ENCODE measurements at places on chromosomes 1 and 21. TPM values are rescaled to one million over a fixed set of nuclear protein-coding genes. Genes with fewer than 3 reads are reported as not detected.
A peak's percentile ranks its signal among the peaks of the same experiment; 100 is the strongest.

- no peak overlapping the region for H3K27ac ChIP-seq
- H3K4me3 ChIP-seq = no peak overlapping the region
- no peaks in the 10 kb centered on the region for H3K36me3 ChIP-seq
- no peaks in the 10 kb centered on the region for H3K4me1 ChIP-seq
- peaks cover 5% of the 10 kb centered on the region for H3K27me3 ChIP-seq
These were observed 14.9 kb downstream of the TTC34 start for GRCh38 chr1:2786329-2787162.

BCL2L15 gene
- 186 TPM for polyA plus RNA-seq

SEMA6C gene
- 140 TPM for polyA plus RNA-seq

GRCh38 chr1:108817811-108818210, 39.1 kb downstream of the AKNAD1 start:
- H3K27me3 ChIP-seq = no peaks in the 10 kb centered on the region
- no peaks in the 10 kb centered on the region for H3K36me3 ChIP-seq
- no peak overlapping the region for H3K27ac ChIP-seq
- DNase-seq = no peak
- H3K4me3 ChIP-seq = no peak overlapping the region
- no peaks in the 10 kb centered on the region for H3K4me1 ChIP-seq

GRCh38 chr1:150807249-150808023, 624 bp downstream of the CTSK start:
- no peak overlapping the region for H3K4me3 ChIP-seq
- H3K27me3 ChIP-seq = no peaks in the 10 kb centered on the region
- H3K4me1 ChIP-seq = peaks cover 4% of the 10 kb centered on the region
- peaks cover 8% of the 10 kb centered on the region for H3K36me3 ChIP-seq
- H3K27ac ChIP-seq = peak overlapping the region; percentile 5

SELE gene
- polyA plus RNA-seq = 3.1 TPM

- H3K4me1 ChIP-seq = peaks cover 2% of the 10 kb centered on the region
- no peaks in the 10 kb centered on the region for H3K27me3 ChIP-seq
- no peak overlapping the region for H3K27ac ChIP-seq
- H3K36me3 ChIP-seq = no peaks in the 10 kb centered on the region
These were observed 41.2 kb upstream of the IFNLR1 start for GRCh38 chr1:24228311-24228710.

DNA sequence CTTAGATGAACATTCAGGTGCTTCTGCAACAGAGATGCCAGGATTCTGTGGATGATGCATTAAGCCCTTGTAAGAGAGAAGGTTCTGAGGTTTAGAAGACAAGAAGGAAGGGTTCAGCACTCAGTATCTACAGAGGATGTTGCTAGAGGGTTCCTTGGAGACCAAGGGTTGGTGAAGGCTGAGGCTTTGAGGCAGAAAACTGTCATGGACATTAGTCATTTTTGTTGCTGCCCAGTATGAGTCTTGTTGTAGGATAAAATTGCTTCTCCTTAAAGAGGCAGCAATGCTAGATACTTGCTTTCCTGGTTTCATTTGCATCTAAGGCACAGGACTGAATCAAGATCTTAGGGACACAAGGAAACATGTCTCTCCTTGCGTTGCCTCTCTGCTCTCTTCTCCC, 319.4 kb upstream of the NFIA start:
- no peak overlapping the region for H3K4me3 ChIP-seq
- no peak for DNase-seq
- no peaks in the 10 kb centered on the region for H3K27me3 ChIP-seq
- no peaks in the 10 kb centered on the region for H3K36me3 ChIP-seq

PLA2G4A gene
- 12.7 TPM for polyA plus RNA-seq

Measured in small intestine (tissue), 16 donors.